Activated T-cell treated with anti-CD3 and anti-CD28 coated beads, Interleukin-2, amount 50 U/mL, for 24 hours (primary cell): ENCODE measurements at places on chromosomes 7 and 10.

- no peak for DNase-seq
Observed at GRCh38 chr7:73573276-73573675, 5.1 kb downstream of the TBL2 start.

GRCh38 chr7:99379043-99379577 lies 4.6 kb downstream of the ARPC1B start:
- no peak for DNase-seq

GRCh38 chr10:99337311-99337811 lies 8.2 kb downstream of the CNNM1 start:
- DNase-seq: no peak

- no peak for DNase-seq
Observed at GRCh38 chr10:125846894-125847293, 23.5 kb downstream of the BCCIP start.

DNA sequence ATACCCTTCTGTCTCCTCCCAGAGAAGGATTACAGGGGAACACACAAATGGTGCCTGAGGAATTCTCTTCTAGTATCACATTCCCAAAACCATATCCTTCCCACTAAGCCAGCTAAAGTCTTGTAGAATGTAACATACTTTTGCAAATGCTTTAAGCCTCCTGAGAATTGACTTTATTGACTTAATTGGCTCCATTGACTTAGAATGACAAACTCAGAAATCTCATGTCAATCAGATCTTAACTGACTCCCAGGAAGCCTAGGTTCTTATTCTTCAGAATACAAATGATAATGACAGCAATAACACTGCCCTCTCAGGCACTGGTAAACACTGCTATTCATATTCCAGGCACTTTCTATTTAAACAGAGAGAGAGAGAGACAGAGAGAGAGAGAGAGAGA lies 356.9 kb upstream of the PRKCQ start:
- DNase-seq: no peak

GRCh38 chr7:93008833-93009232 lies 108.9 kb downstream of the SAMD9 start:
- no peak for DNase-seq

DNA sequence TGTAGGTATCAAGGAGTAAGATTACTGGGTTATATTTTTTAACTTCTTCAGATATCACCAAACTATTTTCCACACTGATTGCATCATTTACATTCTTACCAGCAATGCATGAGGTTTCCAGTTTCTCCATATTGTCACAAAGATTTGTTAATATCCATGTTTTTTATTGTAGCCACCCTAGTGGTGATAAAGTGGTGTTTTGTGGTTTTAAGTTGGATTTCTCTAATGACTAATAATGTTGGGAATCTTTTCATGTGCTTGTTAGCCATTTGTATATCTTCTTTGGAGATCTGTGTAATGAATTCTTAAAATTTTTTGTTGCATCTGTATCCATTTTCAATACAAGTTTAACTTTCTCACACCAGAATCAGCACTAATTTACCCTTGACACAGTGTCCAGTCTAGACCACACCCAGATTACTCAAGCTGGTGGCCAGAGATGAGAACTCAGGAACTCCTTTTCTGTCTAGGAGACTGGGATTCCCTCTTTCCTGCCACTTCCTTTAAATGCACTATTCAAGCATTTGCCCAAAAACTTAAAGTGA lies 67.0 kb upstream of the PLXDC2 start:
- DNase-seq: no peak

GRCh38 chr7:69114374-69114773 lies 483.9 kb upstream of the AUTS2 start:
- no peak for DNase-seq

GRCh38 chr7:16875861-16876260 lies 5.9 kb downstream of the AGR3 start:
- DNase-seq: no peak

GRCh38 chr7:38178695-38179344 lies 775 bp downstream of the STARD3NL start:
- DNase-seq: no peak

- no peak for DNase-seq
Observed at GRCh38 chr10:90417029-90417428, 440.8 kb downstream of the HTR7 start.

DNA sequence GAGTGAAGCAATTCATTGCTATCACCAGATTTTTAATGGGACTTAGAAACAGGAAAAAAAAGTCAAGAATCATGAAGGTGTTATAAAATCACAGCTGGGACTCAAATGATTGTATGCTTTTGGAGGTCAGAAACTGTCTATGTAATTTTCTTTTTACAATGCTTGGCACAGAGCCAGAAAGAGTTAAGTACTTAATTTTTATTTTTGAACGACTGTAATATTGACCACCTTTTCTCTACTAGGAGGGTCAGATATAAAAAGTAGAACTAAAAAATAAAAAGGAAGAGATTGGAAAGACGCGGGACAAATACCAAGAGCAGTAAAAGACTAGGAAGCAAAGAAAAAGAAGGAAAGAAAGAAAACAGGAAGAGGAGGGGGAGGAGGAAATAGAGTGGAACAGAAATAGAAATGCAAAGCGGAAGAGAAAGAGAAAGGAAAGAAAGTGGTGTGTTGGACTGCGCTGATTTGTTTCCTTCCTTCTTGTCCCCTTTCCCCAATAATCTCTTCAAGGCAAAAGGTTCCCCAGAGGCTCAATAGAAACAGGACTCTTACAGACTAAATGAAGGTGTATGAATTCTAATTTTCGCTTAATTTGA lies 23.2 kb upstream of the C1GALT1 start:
- no peak for DNase-seq

- DNase-seq: no peak
Observed at GRCh38 chr7:42315631-42316030, 78.6 kb upstream of the GLI3 start.

- no peak for DNase-seq
Observed at GRCh38 chr7:29386196-29386765, 177.4 kb upstream of the PRR15 start.

DNA sequence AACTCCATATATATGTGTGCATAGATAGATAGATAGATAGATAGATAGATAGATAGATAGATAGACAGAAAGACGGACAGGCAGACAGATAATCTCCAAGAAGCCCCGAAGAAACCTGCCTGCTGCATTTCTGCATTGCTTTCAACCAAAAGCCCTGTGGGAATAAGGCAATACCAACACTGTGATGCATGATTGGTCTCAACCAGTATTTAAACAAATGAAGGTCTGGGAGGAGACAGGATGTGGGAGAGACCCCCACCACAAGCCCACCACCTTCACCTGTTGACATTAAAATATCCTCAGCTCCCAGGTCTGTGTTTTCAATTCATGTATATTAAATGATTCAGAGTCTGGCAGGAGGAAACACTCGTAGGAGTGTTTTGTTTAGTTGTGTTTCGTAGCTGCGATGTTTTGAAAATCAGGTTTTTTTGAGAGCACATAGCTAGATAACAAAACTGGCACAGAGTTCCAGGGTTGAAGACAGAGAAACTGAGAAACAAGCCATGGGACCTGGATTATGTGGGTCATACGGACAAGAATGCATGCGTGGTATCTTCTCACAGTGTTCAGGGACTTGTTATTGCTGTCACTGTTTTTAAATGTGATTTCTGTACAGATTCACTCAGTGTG lies 200.7 kb upstream of the AHR start:
- DNase-seq: no peak

DNA sequence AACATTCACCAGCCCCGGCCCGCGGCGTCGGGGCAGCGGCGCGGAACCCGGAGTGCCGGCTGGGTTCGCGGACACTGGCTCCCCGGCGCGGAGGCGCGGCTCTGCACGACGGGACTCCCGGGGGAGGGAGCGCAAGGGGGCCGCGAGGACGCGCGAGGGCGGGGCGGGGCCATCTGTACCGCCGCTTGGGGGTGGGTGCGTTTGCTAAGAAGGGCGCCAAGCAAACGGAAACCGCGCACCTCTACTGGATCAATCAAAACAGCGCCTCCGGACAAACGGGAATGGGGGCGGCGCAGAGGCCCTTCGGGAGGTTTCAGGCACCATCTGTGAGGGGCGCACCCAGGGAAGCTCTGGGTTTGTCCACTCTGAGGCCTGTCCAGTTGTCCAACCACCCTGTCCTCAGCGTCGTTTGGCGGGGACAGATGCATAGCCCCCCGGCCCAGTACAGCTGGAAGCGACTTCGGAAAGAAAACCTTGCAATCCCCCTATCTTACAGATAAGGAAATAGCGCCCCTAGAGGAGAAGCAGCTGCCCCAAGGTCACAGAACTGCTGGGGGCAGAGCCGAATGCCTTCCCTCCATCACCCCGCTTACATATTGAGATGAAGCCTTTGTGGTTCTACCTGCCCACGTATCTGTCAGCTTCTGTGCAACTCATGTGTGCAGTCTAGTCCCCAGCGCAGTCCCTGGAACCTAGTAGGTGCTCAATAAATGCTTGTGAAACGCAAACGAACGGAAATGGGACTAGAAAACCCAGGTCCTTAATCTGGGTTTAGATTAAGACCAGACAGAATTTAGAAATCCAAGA lies 10.7 kb upstream of the SLIT1 start:
- DNase-seq: peak; percentile 76

DNA sequence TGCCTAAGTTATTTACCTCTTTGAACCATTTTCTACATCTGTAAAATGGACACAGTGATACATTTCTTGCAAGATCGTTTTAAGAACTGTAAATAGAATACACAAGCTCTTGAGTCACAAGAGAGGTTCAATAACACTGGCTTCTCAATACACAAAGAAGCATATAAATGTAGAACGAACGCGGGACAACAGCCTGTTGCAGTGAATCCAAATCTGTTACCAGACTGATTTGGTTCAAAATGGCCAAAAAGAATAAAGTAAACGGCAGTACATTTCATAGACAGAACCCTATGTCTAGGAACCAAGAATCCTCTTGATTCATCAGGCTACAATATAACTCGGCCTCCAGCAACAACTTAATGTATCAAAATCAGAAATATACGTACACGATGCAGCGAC lies 701 bp downstream of the MTPAP start:
- no peak for DNase-seq

- DNase-seq: no peak
Observed at GRCh38 chr10:117725993-117726392, 183.4 kb downstream of the EMX2 start.

GRCh38 chr10:126302476-126302756 lies 85.9 kb downstream of the ADAM12 start:
- DNase-seq: no peak

DNA sequence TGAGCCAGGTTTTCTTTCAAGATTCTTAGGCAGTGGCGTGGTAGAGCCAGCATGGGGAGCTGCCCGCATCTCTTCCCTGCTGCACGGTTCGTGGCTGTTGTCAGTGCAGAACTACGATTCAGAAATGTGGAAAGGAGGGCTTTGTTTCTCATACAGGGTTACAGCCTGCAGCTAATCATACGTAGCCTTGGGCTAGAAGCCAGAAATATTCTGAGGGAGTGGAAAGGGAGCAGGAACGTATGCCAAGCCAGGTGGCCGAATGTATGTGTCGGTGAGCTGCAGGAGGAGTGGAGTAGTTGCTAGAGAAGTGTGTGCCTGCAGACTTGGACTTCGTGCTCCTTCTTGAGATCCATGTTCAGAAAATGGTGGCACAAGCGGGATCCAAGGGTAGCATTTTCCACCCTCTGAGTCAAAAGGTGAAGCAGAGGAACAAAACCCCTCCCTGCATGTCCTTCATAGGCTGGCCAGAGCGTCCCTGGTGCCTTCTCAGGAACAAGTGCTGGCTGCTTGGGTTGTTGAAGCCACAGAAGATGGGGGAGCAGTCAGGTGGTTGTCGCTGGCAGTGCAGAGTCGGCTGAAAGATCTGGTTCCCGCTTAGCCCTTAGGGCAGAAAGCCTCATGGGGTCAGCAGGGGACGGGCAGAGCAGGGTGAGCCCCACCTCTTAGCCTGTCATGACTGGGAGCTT lies 40.9 kb downstream of the LANCL2 start:
- no peak for DNase-seq

DNA sequence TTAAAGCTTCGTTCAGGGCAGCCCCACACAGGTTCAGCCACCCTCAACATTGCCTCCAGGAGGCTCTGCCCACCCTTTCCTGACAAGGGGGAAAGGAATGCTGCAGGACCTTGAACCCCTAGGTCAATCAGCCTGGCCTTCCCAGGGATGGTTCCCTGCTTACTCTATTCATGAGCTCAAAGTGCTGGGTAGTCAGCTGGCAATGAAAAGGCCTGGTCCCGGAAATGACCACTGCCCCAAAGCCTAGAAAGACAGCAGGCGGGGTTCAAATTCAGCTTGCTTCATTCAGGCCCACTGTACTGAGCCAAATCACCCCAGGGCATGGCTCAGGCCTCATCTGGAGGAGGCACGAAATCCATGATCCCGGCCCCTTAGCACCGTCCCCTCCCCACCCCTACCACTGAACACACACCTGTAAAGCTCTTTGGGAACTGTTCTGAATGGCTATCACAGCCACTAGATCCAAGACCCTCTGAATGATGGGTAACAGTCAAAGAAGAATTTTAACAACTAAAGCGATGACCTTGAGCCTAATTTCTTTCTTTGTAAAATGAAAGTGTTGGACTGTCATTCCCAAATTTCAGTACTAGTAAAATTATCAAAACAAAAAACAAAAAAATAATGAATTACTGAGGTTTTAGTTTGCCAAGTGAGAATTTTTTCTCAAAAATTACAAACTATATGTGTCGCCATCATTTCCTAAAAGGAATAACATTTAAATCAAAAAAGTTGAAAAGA lies 1.0 kb downstream of the URGCP start:
- DNase-seq: no peak

DNA sequence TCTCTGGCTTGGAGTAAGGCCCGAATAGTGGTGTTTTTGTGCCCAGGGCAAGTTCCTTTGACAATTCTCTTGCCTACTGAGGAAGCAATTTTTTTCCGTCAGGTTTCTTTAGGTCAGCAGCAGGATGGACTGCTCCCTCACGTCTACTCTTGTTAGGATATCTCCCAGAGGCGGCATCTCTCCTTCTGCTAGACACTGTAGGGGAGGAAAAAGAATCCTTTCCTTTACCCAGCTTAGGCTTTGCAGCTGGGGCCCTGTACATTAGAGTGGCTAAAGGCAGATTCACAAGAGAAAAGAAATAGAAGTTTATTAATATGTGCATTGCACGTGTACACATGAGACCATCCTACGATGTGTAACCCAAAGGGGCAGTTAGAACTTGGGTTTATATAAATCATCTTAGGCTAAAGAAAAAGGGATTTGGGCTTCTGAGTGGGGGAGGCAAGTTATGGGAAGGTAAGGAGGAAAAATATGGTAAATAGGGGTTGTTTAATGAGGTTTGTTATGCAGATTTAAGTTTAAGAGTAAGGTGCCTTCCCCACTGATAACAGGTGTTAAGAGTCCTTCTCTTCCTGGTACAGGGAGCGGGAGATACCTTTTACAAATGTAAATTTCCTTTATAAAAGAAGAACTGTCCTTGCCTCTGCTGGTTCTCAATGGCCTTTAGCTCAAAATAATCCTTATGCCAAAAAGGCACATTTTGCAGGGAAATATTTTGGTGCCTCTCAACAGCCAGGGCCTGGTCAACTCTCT lies 156.4 kb downstream of the AOAH start:
- DNase-seq: no peak

- DNase-seq: no peak
Observed at GRCh38 chr7:121579639-121580038, 183.5 kb upstream of the FAM3C start.
